CD8-positive, alpha-beta memory T cell (primary cell): ENCODE measurements at places on chromosomes 13 and 19.

GRCh38 chr13:45538382-45538781 is 73.6 kb downstream of the COG3 start:
- DNase-seq = no peak

DNA sequence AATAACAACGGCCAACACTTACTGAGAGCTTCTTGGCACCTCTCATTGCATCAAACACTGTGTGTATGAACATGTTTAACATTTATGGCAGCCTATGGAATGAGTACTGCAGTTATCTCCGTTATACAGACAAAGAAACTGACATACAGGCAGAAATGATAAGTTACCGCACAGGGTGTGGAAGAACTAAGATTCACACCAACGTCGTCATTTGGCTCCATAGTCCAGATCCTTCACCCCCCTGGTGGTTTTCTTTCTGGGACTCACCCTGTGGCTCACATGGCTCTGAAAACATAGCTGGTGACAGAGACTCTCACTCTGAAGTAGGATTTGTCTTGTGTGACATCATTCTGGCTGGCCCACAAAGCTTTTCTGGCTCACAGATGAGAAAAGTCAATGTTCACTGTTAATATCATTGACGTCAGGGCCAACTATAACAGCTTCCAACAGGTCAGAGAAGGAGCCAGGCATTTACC is 230.1 kb downstream of the DLEU7 start:
- DNase-seq = no peak

GRCh38 chr19:5372572-5373200 is 32.1 kb upstream of the PTPRS start:
- DNase-seq = no peak

DNA sequence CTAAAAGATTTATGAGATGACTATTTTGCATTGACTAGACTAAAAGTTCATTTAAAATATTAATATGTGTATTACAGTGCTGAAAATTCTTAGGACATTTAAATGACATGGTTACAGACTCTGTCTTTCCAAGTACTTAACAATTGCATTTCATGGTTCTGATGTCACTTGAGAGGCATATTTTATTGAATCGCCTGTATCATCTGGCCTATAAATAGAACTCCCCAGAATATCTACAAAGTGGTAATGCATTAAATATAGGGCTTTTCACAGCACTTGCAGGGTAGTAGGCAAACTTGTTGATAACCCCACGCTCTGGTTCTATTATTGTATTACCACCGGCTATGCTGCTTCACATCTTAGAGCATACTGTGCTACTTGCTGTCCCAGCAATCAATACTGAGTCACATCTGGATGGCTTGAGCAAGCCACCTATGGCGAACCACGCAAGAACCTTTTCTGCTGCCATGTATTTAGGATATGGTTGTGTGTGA is 400.6 kb downstream of the HS6ST3 start:
- no peak for DNase-seq

DNA sequence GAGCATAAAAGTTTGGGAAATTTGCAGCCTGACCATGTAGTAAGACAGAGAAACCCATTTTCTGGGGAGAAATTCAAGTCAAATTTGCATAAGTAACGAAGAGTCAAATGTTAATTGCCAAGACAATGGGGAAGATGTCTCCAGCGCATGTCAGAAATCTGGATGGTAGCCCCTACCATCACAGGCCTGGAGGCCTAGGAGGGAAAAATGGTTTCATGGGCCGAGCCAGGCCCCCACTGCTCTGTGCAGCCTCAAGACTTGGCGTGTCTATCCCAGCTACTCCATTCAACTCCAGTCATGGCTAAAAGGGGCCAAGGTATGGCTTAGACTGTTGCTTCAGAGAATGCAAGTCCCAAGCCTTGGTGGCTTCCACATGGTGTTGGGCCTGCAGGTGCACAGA is 269.8 kb downstream of the RFC3 start:
- no peak for DNase-seq

DNA sequence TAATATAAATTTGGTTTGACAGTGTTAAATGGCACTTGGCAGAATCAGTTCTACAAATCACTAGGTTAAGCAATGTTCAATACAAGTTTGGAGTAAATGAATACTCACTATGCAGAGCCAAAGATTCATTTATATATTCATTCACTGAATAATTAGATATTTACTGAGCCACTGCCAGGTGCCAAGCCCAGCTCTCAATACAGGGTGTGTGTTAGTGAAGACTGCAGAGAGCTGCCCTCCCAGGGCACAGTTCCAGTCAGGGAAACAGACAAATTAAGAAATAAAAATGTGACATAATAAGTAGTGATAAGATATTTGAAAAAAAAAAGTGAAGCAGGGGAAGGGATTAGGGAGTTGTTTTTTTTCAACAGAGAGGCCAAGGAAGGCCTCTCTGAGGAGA is 411.7 kb downstream of the KCNRG start:
- no peak for DNase-seq
